ENCODE measurements at places on chromosomes 2 and 18.

- no peak for DNase-seq
These were observed 391.1 kb upstream of the MEX3C start for GRCh38 chr18:51588616-51589015.

GRCh38 chr2:29522951-29523669, 398.3 kb downstream of the ALK start:
- DNase-seq = no peak

DNA sequence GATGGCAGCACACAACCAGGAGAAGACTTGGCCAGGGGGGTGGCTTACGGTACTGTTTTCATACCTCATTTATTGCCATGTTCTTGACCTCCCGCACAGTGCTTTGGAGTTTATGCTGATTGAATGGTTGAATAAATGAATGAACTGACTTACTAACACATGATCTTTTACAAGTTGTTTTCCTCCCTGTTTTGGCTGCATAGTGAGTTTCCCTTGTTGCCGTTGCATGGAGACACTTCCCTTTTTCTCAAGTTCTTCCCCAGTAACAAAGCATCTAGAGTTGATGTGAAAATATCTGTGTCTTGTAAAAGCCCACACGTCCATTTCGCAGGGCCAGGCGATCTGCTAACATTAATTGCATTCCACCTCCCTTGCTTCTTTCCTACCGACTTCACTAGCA, 35.7 kb upstream of the RAB1A start:
- no peak for DNase-seq

- no peak for DNase-seq
These were observed 57.2 kb downstream of the RAD51AP2 start for GRCh38 chr2:17461087-17461475.

DNA sequence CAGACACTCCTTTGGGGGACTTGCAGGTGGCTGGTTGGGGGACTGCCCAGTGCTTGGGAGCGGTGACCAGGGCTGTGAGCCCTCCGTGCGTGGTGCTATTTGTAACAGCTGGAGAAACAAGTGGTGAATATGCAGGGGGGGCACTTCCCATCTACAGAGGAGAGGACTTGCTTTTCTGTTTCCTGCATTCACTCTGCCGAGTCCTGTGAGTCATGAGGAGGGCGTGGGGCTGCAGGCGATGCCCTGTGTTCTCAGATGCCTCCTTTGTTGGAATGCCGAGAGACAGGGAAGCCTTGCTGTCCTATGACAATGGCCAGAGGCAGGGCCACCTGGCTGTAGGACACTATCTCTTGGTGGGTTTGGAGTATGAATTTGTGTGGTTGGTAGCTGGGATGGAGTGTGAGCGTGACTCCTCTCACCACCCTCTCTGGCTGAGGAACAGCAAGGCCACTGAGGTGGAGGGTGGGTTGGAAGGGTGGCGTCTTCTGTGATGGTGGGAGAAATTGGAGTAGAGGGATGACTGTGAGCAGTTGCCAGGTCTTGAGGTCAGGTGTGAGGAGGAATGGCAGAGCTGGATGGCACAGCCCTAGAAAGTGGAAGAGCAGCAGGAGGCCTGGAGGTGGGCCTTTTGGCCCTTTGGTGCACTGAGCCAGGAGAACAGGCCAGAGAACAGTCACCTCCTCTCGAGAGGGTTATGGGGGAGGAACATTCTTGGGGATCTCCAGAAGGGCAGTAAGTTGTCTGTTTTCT, 24.3 kb downstream of the FHOD3 start:
- DNase-seq = no peak
